Testis (tissue), 5 donors: ENCODE measurements at places on chromosomes 4 and X. TPM values are rescaled to one million over a fixed set of nuclear protein-coding genes. Genes with fewer than 3 reads are reported as not detected.

The MPC1L gene
- polyA plus RNA-seq, result 17.3 TPM

The NPY2R gene
- polyA plus RNA-seq, result 0.58 TPM

- no peak for DNase-seq
- H3K27ac ChIP-seq, result no peak overlapping the region
- no peaks in the 10 kb centered on the region for H3K27me3 ChIP-seq
- H3K4me1 ChIP-seq, result no peaks in the 10 kb centered on the region
- H3K4me3 ChIP-seq, result no peak overlapping the region
Observed at GRCh38 chrX:133465254-133465653, 50.0 kb upstream of the GPC4 start.

- peaks cover 3% of the 10 kb centered on the region for H3K4me1 ChIP-seq
- H3K4me3 ChIP-seq, result no peak overlapping the region
- H3K27me3 ChIP-seq, result no peaks in the 10 kb centered on the region
- no peak for DNase-seq
- no peaks in the 10 kb centered on the region for H3K36me3 ChIP-seq
- no peak overlapping the region for H3K27ac ChIP-seq
Observed at GRCh38 chr4:158912806-158913205, 144.0 kb downstream of the FNIP2 start.

DNA sequence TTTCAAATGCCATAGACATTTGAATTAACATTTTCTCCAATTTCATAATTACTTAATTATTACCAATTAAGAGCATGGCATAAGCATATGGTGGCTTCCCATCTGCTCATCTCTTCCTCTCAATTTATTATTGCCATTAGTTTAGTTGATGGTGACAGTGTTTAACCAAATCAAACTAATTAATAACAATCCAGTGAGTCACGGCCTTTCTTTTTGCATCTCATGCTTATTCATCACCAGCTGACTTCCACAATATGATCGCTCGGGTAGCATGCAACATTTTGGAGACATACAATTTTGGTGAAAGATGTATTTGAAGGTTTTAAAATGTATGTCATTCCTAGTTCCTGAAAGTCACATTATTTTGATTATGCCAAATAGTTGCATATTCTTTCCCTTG is 172.8 kb upstream of the TACR3 start:
- no peaks in the 10 kb centered on the region for H3K36me3 ChIP-seq
- no peak overlapping the region for H3K27ac ChIP-seq
- H3K4me1 ChIP-seq, result no peaks in the 10 kb centered on the region
- H3K4me3 ChIP-seq, result no peak overlapping the region

GRCh38 chr4:32148111-32148666 is 1428.0 kb downstream of the PCDH7 start:
- no peaks in the 10 kb centered on the region for H3K27me3 ChIP-seq
- no peaks in the 10 kb centered on the region for H3K4me1 ChIP-seq
- no peak overlapping the region for H3K27ac ChIP-seq
